Stimulated activated CD8-positive, alpha-beta memory T cell treated with anti-CD3 and anti-CD28 coated beads, Interleukin-4, amount 100 ng/mL, for 4 hours (primary cell): ENCODE measurements at places on chromosomes 5 and 9.

DNA sequence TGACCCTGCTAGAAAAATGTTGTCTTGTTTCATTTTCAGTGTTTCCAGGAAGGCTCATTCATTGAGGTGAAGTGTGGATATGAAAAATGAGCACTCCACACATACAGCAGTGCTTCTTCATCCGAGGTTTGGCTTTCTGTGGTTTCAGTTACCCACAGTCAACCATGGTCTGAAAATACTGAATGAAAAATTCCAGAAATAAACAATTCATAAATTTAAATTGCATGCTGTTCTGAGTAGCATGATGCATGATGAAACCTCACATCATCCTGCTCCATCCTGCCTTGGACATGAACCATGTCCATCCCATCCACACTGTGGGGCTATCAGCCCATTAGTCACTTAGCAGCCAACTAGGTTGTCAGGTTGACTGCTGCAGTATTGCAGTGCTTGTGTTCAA, 10.4 kb upstream of the SLC45A2 start:
- DNase-seq = no peak

DNA sequence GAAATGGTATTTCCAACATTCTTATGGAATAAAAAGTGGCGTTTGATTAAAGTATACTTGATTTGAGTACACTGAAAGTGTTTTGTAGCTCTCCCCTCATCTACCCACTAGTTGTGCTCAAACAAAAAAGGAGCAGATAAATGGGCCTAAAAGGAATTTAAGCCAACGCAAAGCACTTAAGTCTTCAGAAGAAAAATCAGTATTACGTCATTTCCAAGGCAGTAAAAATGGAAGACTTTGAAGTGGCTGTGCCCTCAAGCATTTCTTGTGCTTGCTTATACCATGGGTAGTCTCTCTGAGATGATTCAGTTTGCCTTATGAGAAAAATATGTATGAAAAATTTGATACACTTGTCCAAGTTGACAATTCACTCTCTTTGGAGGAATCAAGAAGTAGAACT, 279.9 kb upstream of the CD180 start:
- no peak for DNase-seq

DNA sequence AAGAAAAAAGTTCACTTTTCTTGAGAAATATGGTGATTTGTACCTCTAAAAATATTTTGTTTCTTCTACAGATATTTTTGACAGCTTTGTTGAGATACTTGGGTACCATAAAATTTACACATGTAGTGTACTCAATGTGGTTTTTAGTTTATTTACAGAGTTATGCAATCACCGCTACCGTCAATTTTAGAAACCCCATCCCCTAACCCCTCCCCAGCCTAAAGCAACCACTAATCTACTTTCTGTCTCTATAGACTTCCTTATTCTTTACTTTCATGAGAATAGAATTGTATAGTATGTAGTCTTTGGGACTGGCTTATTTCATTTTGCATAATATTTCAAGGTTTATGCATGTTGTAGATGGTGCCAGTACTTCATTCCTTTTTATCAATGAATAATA, 45.0 kb upstream of the TDRD7 start:
- no peak for DNase-seq

DNA sequence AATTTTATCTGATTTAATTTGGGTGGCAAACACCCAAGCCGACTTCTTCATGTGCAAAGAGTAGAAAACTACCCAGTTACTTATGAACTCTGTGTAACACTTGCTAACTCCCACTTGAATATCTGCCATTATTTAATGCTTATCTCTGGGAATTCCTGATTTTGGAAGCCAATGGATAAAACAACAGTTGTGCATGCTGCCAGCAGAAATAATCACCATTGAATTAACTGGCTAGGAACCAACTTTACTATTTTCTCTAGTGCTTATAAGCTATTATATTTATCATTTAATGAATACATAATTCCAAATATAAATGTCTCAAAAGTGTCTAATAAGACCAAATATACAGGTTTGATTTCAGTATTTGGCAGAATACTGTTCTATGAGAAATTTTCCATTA, 85.7 kb downstream of the IZUMO3 start:
- no peak for DNase-seq

DNA sequence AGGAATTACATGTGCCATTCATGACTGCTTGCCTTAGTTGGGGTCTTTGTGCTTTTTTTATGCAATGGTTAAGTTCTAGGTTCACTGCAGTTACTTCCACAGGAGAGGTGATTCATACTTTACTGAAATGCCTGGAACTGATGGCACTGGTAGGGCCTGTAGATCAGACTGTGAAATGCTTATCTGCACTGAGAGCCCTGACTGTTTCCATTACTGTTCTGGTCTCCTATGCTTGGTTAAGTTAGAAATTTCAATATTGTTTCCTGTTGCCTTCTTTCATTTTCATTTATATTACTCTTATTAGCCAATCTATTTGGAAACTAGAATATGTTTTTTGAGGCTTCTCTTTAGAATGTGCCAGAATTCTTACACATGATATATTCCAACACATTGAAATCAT, 484.1 kb upstream of the SEMA6A start:
- DNase-seq = no peak

DNA sequence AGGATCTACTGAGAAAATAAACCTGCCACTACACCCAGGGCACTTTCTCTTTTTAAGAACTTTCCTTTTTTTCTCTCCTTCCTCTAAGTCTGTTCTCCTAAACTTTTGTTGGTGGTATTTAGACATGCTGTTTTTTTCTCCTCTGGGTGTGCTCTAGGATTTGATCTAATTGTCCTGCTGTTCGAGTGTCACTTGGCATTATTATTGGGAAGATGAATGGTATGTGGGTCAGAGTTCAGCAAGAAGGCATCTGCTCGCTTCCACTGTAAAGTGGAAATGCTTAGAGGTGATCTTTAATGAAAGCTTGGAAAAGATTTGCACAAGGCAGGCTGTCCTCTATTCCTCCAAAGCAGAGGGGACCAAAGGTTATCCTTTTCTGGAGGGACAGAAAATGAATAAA, 1.3 kb upstream of the PLPPR1 start:
- DNase-seq = no peak

DNA sequence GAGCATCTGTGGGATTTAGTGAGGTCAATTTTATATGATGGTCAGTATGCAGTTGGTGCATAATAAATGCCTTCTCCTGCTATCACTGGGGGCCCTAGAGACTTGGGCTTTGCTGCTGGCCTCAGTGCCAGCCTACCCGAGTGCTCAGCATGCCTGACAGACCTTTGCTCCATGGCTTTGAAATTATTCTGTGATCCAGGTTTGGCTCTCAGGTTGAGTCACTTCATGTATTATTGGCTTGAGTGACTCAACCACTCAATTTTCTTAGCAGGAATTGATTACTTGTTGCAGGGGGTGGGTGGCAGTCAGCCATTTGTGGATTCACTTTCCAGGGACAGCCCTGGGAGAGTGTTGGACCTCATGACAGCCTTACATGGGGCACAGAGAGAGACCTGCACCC, 13.5 kb downstream of the SLC25A48 start:
- no peak for DNase-seq
